NCI-H2227 treated with DMSO at 0.1 percent for 48 hours (cell line): ENCODE measurements at places on chromosomes 16 and 17.

DNA sequence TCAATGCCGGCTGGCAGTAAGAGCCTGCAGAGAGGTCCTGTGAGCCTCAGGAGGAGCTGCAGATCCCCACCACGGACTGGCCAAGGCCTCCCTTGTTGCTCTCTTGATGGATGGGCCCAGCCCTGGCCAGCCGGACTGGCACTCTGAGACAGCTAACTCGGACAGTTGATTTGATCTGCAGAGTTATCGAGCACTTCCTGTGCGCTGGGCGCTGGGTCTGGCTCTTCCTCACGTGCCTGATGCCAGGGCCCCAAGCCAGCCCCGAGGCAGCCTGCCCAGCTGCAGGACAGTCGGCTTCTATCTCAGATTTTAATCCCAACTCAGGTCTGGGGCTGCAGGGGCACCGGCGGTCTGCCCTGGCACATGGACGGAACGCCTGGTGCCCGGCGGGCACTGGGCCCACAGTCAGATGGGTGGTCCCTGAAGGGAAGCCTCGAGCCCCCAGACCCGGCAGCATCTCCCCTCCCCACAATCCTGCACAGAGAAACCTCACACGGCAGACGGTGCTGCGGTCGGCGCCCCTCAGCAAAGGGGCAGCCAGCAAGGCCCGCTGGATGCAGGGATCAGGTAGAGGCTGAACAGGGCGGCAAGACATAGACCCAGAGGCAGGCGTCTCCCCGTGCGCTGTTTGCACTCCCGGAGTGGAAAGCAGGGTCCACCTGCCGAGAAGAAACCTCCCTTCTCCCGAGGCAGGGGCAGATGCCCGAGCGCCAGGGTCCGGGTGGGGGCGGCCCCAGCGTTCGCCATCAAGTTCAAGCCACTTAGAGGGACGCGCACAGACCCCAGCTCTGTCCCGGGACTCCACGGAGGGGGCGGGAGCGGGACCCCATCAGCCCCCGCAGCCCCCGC, 34.0 kb downstream of the TIMM22 start:
- no peak for DNase-seq

DNA sequence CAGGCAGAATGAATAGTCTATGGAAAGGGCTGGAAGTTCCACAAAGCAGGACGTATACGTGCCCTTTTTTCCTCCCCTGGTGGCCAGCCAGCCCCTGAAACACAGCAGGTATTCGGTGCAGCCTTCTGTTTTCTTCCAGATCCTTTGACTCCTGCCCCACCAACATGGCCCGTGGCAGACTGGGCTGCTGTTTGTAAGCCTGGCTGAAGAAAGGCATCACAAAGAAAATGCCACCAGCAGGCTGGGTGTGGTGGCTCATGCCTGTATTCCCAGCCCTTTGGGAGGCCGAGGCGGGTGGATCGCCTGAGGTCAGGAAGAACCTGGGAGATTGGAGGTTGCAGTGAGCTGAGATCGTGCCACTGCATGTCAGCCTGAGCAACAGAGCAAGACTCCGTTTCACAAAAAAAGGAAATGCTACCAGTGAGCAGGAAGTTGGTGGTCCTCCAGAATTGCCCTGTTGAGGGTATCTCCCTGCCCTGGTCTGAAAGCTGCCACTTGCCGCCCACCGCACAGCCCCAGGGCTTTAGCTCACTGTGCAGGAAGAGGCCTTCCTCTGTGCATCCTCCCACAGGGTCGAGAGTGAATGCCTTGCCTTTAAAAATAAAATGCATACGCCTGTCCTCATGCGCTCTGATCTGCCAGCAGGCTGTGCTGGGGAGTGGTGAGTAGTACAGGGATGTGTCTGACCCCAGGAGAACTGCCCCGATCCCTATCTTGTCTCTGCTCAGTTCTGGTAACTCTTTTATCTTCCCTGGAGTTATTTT, 587.7 kb downstream of the MAF start:
- no peak for DNase-seq

- no peak for DNase-seq
Observed at GRCh38 chr16:10308305-10309193, 77.3 kb upstream of the ATF7IP2 start.

GRCh38 chr17:58315750-58316149, 12.8 kb downstream of the TSPOAP1 start:
- DNase-seq = no peak

- DNase-seq = no peak
Observed at GRCh38 chr17:13996276-13996675, 73.0 kb upstream of the COX10 start.

- no peak for DNase-seq
Observed at GRCh38 chr17:29178750-29179231, 1.4 kb downstream of the MYO18A start.

GRCh38 chr17:5362162-5362811, 57.2 kb downstream of the NUP88 start:
- no peak for DNase-seq

GRCh38 chr16:57130950-57131321, 38.6 kb downstream of the CPNE2 start:
- no peak for DNase-seq

DNA sequence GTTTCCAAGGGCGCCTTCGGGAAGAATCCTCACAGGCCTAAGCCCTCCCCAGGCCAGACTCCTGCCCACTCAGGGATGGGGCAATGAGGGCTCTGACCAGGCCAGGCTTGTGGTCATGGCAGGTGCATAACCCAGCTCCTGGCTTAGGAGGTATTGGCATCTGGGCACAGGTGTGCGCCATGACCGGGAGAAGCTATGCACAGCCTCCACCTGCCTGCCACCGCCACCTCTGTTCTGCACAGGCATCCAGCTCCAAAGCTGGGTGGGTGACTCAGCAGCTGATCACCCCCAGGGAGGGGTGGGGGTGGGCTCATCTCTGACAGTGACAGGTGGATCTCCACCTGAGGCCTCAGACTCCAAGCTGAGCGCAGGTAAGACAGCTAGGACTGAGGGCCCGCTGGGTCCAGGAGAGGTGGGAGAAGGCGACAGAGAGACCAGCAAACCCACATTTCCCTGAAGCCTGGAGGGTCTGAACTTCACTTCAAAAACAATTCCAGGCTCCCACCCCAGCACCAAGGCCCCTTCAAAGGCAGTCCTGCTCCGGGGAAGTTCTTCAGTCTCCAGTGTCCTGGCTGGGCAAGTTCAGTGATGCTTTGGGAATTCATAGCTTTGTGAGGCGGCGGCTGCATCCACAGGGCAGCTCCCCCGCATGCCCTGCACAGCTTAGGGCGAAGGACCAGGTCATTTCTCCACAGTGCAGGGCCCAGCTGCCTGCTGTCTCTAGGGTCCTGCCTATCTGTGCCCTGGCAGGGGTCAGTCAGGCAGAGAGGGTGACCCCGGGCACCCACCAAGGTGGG, 121.6 kb upstream of the SMURF2 start:
- DNase-seq = no peak
